ENCODE measurements at places on chromosomes 5 and 9. TPM values are rescaled to one million over a fixed set of nuclear protein-coding genes. Genes with fewer than 3 reads are reported as not detected.

PCDHA9 gene
- total RNA-seq = not detected

PLPP7 gene
- 0.21 TPM for total RNA-seq

PDCD1LG2 gene
- total RNA-seq = 2.2 TPM

MYOZ3 gene
- total RNA-seq = not detected

DNAJC25 gene
- 3.2 TPM for total RNA-seq

GHR gene
- not detected for total RNA-seq

CCDC180 gene
- total RNA-seq = 4.6 TPM

RGS7BP gene
- total RNA-seq = not detected

TNFSF8 gene
- total RNA-seq = 76.2 TPM

TAS2R1 gene
- total RNA-seq = not detected

TOR2A gene
- 21.7 TPM for total RNA-seq

SLC46A2 gene
- not detected for total RNA-seq

PCDHGB3 gene
- 0.12 TPM for total RNA-seq

CDX1 gene
- total RNA-seq = not detected

Measured in activated CD4-positive, alpha-beta T cell treated with anti-CD3 and anti-CD28 coated beads, Interleukin-2, amount 10 ng/mL, durations not matched to agents 7 days and 5 days (primary cell).